Mononuclear cell (primary cell): ENCODE measurements at places on chromosomes 3 and 15. TPM values are rescaled to one million over a fixed set of nuclear protein-coding genes. Genes with fewer than 3 reads are reported as not detected.

The LINGO1 gene
- total RNA-seq: not detected

The NOX5 gene
- total RNA-seq: not detected

The LARP6 gene
- not detected for total RNA-seq

The BOC gene
- total RNA-seq: not detected

The LXN gene
- 2.7 TPM for total RNA-seq

The MYRIP gene
- not detected for total RNA-seq

The ANKRD34C gene
- not detected for total RNA-seq

The HRH1 gene
- 2.4 TPM for total RNA-seq

The GASK1A gene
- 0.10 TPM for total RNA-seq

The GOLGA6D gene
- not detected for total RNA-seq

The LIPC gene
- 0.73 TPM for total RNA-seq

The ANKRD63 gene
- total RNA-seq: not detected

The GALNT15 gene
- not detected for total RNA-seq

The ST8SIA2 gene
- total RNA-seq: under 0.01 TPM

The CCDC39 gene
- not detected for total RNA-seq

The SELENOT gene
- total RNA-seq: 268 TPM

The PPM1L gene
- 14.5 TPM for total RNA-seq

The PARP15 gene
- total RNA-seq: 44.4 TPM

The LRRC31 gene
- not detected for total RNA-seq

The SNRPA1 gene
- 76.1 TPM for total RNA-seq

The ADPRH gene
- 4.5 TPM for total RNA-seq

The CLDN1 gene
- 0.10 TPM for total RNA-seq

The AGBL1 gene
- under 0.01 TPM for total RNA-seq

The TUSC7 gene
- not detected for total RNA-seq

The GOLIM4 gene
- 3.6 TPM for total RNA-seq

The KCNMB2 gene
- not detected for total RNA-seq

The LRRK1 gene
- total RNA-seq: 5.5 TPM

The ALDH1L1 gene
- not detected for total RNA-seq

The NEO1 gene
- total RNA-seq: 9.6 TPM

The GP9 gene
- total RNA-seq: 28.1 TPM

The ZSCAN29 gene
- 8.6 TPM for total RNA-seq

The CCR9 gene
- total RNA-seq: 0.94 TPM

The PYGO1 gene
- under 0.01 TPM for total RNA-seq

The KBTBD12 gene
- not detected for total RNA-seq

The AADACL2 gene
- not detected for total RNA-seq

The PRSS50 gene
- not detected for total RNA-seq

The CADPS gene
- total RNA-seq: under 0.01 TPM

The CKMT1A gene
- not detected for total RNA-seq

The ABHD17C gene
- total RNA-seq: 0.84 TPM

The FBXO40 gene
- total RNA-seq: under 0.01 TPM

The MCF2L2 gene
- 2.9 TPM for total RNA-seq

The CHCHD4 gene
- 1.9 TPM for total RNA-seq

The DNAH1 gene
- 20.9 TPM for total RNA-seq

The TP63 gene
- 0.21 TPM for total RNA-seq

The PEX5L gene
- total RNA-seq: not detected

The KLHL6 gene
- total RNA-seq: 24.9 TPM

The SMCO1 gene
- not detected for total RNA-seq

The MYL3 gene
- not detected for total RNA-seq

The MORC1 gene
- 0.84 TPM for total RNA-seq

The GABRA5 gene
- 0.31 TPM for total RNA-seq

The CHRNA3 gene
- not detected for total RNA-seq

The TMCO5A gene
- total RNA-seq: 0.10 TPM

The SLC22A14 gene
- total RNA-seq: 0.10 TPM

The COLQ gene
- 1.9 TPM for total RNA-seq

The HCN4 gene
- total RNA-seq: under 0.01 TPM

The NANOGP8 gene
- 0.21 TPM for total RNA-seq
